Stimulated activated CD8-positive, alpha-beta memory T cell treated with anti-CD3 and anti-CD28 coated beads, Interleukin-4, amount 100 ng/mL, for 48 hours (primary cell): ENCODE measurements at places on chromosomes 16 and 17.

DNA sequence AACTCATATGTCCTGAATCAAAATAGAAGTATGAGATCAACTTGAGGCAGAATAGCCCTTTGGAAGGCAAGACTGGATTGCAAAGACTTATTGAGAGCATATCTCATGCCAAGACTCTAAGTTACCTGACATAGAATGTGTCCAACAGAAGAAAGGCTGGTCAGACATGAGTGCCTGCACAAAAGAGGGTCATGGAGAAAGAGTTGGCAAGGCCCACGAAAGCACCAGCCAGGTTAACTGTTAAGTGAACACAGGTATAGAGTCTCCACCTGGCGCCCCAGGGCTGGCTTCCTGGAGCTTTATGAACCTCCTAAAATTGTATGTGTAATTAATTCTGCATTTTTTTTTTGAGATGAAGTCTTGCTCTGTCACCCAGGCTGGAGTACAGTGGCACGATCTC is 71.0 kb downstream of the CMC2 start:
- DNase-seq = no peak

DNA sequence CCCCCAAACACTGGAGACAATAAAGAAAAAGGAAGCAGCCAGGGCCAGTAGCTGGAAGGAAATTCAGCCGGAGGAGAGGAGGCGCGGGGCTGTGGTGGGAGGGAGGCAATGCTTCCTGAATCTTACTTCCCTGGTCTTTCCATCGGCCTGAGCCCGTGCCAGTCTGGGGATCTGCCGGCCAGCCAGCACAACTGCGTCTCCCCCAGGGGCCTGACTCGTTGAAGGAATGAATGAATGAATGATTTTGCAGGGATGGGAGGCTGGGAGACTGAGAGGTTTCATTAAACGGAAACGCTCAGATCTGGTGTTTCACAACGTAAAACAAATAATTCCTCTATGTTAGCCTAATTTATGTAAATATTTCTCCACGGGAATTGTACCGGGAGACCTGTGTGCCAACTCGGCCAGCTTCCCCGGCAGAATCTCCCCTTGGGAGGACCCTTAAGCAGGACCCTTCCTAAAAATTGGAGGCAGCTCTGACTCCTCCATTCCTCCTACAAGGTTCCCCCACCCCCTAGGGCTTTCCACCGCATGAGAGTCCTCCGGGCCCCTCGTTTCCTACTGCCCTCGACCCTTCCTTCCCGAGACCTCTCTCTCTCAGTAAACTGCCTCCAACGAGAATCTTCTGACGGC is 1.3 kb upstream of the BAIAP2 start:
- DNase-seq = no peak

DNA sequence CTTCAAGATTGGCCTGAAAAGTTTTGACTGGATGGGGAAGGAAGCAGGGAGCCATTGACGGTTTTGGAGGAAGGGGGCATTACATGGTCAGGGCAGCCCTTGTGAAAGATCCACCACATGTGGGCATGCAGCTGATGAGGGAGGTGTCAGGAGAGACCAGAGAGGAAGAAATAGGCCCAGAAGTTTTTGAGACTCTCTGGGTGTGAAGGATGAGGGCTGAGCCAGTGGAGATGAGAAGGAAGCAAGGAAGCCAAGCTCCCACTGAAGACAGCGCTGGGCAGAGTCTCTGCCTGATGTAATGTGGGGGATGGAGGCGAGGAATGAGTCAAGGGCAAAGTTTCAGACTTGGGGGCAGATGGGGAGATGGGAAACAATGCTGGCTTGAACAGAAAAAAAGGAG is 530 bp downstream of the CCL17 start:
- no peak for DNase-seq

DNA sequence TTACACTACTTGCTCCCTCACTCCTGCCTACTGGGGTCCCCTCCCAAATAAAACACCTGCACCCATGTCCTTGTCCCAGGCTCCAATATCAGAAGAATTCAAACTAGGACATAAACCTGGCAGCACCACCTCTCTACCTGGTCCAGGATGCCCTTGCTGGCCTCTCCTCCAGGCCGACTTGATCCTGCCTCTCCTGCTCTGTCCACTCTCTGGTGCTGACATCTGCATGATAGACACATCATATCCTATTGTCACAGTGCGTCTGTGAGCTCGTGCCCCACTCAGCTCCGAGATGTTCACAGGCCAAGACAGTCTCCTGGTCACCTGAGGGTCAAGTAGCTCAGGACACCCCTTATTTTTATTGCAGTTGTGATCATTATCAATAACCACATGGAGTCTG is 31.5 kb upstream of the GRIN2A start:
- DNase-seq = no peak
